ENCODE measurements at places on chromosomes 13 and 19.

GRCh38 chr13:98959786-98960605 is 17.9 kb downstream of the DOCK9 start:
- DNase-seq: no peak

- DNase-seq: no peak
These were observed 11.8 kb downstream of the VSTM2B start for GRCh38 chr19:29537601-29538000.

GRCh38 chr19:52492994-52493470 is 34.4 kb upstream of the ZNF808 start:
- DNase-seq: no peak

GRCh38 chr19:3096267-3096901 is 2.2 kb downstream of the GNA11 start:
- no peak for DNase-seq

GRCh38 chr13:97367016-97367822 is 66.8 kb upstream of the RAP2A start:
- no peak for DNase-seq

DNA sequence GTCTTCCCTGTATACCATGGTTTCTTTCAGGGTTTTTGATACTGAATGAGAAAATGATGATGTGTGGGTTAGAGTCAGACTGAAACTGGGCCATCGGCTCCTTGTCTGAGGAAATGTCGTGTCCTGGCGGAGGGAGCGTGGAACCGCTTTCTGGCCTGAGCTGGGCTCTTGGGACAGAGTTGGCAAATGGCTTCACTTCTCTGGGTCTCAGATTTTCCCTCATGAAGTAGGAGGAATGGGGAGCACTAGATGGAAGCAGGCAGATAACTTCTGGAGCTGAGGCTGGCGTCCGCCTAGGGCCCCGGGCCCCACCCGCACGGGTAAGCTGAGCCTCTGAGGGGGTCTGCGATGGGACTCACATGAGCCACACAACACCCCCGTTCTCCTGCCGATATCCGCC is 133.3 kb upstream of the WASF3 start:
- no peak for DNase-seq

GRCh38 chr13:101415358-101416174 is 742 bp downstream of the NALCN start:
- DNase-seq: no peak

- no peak for DNase-seq
These were observed 15.2 kb upstream of the TLE6 start for GRCh38 chr19:2962018-2962670.

DNA sequence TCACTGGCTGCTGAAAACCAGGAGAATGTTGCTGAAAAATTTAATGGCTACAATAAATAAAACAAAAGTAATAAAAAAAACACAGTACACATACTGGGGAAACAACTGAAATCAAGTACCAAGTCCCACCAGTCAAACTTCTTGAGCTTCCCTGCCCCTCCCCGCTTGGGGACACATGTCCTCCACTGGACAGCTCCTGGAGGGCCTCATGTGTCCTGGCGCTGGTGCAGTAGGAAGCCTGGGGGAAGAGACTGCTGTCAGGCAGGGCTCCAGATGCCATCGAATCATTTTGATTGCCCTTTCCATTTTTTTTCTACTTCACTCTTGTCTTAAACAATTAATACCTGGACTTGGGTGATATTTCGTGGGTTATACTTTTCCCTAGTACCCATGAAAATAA is 26.6 kb upstream of the SLC35E1 start:
- no peak for DNase-seq

DNA sequence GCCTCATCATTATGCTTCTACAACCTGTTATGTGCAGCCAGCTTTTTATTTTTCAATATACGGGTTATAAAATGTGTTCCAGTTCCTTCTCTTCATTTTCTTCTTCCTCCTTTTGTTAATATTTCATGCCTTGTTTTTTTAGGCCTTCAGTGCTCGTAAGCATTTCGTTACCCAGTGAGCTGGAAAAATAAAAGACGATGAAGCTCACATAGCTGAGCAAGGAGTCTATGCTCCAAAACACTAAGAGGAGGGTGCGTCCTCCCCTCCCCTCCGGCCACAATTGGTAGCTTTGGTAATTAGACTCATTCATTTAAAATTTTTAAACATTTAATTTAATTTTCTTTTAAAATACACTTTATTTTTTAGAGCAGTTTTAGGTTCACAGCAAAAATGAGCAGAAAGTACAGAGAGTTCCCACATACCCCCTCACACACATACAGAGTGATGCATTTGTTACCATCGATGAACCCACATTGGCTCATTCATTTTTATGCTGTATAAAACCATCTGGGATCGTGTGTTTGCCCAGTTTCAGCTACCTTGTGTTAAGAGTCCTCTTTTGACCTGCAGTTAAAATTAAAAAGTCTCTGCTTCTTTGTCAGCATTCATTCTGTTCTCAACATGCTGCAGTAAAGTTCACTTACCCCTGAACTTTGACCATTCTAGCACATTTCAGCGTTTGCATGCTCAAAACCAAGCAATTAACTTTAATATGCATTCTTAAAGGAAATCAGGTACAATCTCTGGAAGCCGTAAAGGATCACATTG is 223.9 kb downstream of the LACC1 start:
- DNase-seq: no peak

DNA sequence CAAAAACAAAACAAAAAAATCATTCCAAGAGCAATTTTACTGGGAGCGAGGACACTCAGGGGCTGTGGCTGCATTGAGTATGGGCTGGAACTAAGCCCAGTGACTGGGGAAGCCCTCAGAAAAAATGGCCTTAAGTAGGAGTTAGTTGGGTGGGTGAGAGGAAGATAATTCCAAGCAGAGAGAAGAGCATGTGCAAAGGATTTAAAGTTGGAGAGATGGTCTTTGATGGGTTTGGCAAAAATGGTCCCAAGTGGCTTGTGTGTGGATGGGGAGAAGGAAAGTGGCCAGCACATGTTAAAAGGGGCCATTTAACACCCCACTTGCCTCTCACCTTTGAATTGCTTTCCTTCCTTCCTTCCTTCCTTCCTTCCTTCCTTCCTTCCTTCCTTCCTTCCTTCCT is 6.7 kb upstream of the CYP4F22 start:
- no peak for DNase-seq

DNA sequence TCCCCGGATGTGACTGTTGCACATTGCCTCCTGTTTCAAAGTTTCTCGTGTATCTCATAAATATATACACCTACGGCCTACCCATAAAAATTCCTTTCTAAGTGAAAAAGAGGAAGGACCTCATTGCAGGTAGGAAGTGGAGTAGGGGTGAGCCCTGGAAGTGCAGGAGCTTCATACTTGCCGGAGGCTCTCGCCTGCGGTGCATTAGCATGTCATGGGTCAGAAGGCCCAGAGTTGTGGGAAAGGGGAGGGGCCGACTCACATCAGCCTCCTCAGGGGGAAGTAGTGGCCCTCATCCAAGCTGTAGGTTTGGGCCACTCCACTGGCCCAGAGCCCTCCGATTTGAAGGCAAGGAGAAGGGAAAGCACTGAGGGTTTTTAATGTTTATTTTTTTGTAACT is 26.0 kb upstream of the IRS2 start:
- no peak for DNase-seq

DNA sequence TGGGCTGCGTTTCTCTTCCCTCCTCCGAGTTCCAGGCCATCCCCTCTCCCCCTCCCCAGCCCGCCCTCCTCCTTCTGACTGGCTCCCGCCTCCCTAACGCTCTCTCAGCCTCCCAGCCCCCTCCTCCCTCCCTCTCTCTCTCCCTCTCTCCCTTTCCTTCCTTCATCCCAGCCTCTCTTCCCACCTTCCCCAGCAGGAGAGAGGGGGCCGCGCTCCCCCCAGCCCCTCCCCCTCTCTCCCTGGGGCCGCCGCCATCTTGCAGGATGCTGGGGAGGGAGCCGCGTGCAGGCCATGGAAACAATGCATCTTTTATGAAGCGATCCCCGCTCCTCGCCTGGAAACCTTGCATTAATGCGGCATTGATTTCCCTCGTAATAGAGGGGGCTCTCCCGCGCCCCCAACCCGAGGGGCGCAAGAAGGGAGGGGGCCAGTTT is 42.6 kb upstream of the ADGRL1 start:
- peak; percentile 26 for DNase-seq

GRCh38 chr13:105725887-105726286 is 809.6 kb downstream of the EFNB2 start:
- DNase-seq: no peak

DNA sequence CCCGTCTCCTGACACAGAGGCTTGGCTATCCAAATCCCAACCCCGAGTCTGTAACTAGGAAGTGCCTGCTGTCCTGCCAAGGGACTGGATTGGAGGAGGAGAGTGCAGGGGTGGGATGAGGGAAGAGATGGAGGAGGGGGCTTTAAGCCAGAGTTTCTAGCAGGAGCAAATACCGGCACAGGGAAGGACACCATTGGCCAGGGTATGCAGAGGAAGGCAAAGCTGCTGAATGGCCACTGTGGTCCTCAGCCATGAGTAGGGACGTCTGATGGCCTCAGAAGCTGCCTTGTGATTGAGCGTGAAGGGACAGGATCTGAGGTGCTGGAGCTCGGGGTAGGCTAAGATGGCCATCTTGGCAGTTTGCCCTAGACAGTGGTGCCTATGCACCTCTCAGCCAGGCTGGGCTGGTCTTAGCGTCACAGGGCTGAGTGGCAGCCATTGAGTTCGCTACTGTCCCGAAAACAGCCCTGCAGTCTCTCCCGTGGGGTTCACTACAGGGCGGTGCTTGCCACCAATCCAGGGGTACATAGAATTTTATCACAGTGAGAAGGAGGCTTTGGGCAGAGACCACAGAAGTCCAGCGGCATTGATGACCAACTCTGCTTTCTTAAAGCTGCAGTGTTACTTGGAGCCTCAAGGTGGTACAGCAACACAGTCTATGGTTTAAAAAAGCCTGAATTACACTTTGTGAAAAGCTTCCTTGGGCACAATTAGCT is 61.8 kb downstream of the AKAP11 start:
- no peak for DNase-seq

DNA sequence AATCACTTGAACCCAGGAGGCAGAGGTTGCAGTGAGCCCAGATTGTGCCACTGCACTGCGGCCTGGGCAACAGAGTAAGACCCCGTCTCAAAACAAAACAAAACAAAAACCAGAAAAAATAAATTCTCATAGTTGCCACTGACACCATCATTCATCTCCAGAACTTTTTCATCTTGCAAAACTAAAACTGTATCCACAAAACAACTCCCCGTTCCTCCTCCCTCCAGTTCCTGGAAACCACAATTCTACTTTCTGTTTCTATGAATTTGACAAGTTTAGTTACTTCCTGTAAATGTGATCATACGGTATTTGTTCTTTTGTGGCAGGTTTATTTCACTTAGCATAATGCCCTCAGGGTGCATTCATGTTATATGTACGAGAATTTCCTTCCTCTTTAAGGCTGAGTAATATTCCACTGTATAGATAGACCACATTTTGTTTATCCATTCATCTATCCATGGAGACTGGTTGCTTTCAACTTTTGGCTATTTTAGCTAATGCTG is 13.2 kb upstream of the ADGRE5 start:
- DNase-seq: no peak

GRCh38 chr13:34151885-34152284 is 333.9 kb downstream of the RFC3 start:
- DNase-seq: no peak

DNA sequence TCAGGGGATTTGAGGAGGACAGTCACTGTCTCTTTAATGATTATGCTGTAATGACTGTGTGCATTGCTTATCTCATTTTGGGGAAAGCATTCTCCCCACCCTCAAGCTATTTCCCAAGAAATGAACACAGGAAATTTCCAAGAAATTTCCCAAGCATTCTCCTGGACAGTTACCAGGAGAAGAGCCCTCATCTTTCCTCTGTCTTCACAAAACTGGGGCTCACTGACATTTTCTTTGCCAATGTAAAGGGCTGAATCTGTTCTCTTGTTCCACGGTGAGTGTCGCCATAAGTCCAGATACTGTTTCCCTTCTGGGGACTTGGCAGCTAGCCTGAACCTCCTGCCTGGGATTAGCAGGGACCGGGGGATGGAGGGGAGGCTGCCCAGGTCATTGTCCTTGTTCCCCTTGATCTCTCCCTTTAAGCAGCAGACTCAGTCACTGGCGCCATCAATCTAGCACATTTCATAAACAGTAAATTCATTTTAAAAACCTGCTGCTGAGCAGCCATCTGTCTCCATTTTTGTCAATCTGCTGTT is 172.8 kb downstream of the DNAJC15 start:
- no peak for DNase-seq

DNA sequence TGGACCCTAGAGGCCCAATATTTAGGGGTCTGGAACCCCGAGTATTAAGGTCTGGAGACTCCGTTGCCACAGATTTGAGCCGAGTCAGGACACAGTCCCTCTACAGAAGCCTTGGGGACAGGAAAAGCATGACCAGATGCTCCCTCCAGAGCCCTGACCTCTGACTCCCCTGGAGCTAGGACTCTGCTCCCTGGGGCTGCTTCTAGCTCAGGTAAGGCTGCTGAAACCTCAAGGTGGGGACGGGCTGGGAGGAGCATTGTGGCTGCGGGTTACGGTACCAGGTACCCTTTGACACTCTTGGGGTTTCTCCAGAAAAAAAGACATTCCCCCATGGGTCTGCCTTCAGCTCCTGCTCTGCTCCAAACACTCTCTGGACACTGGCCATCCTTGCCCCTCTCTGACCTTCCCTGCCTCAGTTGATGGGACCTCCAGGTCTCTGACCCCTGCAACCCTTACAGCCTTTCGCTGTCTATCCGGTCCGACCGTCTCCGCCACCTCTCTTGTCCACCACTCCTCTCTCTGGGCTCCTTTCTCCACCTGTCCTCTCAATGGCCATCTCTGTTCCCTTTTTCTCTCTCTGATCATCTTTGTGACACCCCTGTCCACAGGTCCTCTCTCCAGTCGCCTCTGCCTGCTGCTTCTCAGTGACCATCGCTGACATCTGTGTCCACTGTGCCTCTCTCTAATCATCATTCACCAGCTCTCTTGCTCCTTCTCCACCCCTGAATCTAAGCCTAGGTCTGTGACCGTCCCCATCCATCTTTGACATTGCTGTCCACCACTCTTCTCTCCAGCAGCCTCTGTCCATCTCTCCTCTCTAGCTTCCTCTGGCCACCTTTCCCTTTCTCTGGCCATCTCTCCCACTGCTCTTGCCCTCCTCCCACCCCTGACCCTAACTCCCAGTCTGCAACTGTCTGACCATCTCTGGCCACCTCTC is 1.4 kb downstream of the LRFN3 start:
- no peak for DNase-seq

DNA sequence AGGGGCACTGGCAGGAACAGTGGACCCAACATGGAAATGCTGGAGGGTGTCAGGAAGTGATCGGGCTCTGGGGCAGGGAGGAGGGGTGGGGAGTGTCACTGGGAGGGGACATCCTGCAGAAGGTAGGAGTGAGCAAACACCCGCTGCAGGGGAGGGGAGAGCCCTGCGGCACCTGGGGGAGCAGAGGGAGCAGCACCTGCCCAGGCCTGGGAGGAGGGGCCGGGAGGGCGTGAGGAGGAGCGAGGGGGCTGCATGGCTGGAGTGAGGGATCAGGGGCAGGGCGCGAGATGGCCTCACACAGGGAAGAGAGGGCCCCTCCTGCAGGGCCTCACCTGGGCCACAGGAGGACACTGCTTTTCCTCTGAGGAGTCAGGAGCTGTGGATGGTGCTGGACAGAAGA is 4.1 kb downstream of the KLK2 start:
- DNase-seq: no peak

- DNase-seq: no peak
These were observed 50.4 kb downstream of the SACS start for GRCh38 chr13:23383151-23383550.

All from stimulated activated CD4-positive, alpha-beta T cell treated with anti-CD3 and anti-CD28 coated beads, Interleukin-4, amount 100 ng/mL, for 48 hours (primary cell).